Hair follicular keratinocyte (primary cell): ENCODE measurements at places on chromosomes 3 and 15. TPM values are rescaled to one million over a fixed set of nuclear protein-coding genes. Genes with fewer than 3 reads are reported as not detected.

The TGM4 gene
- total RNA-seq = 0.08 and 0.16 TPM in 2 replicates

The MESP2 gene
- total RNA-seq = 1.4 and 1.7 TPM in 2 replicates

The ADGRG7 gene
- not detected in 2 replicates for total RNA-seq

The DPPA2 gene
- total RNA-seq = not detected in 2 replicates

The CHRNB4 gene
- total RNA-seq = not detected in 2 replicates

The ATP11B gene
- total RNA-seq = 42.5 and 49.7 TPM in 2 replicates

The ZCWPW2 gene
- total RNA-seq = 0.23 and 0.42 TPM in 2 replicates

The IL12A gene
- 0.23 and 0.42 TPM in 2 replicates for total RNA-seq

The CKMT1A gene
- 89.3 and 94.9 TPM in 2 replicates for total RNA-seq

The SOX2 gene
- not detected in 2 replicates for total RNA-seq

The GABRB3 gene
- 1.1 and 1.8 TPM in 2 replicates for total RNA-seq

The IQCF5 gene
- not detected in 2 replicates for total RNA-seq

The SLTM gene
- 34.3 and 49.0 TPM in 2 replicates for total RNA-seq

The GATA2 gene
- not detected in 2 replicates for total RNA-seq

The SHC4 gene
- total RNA-seq = 0.04 and 0.31 TPM in 2 replicates

The GOLGA8M gene
- not detected in 2 replicates for total RNA-seq

The OSTN gene
- total RNA-seq = not detected in 2 replicates

The PARP6 gene
- 16.4 and 21.5 TPM in 2 replicates for total RNA-seq

The SELENOT gene
- total RNA-seq = 81.8 and 88.2 TPM in 2 replicates

The KCNAB1 gene
- not detected in 2 replicates for total RNA-seq

The CLDN18 gene
- not detected in 2 replicates for total RNA-seq

The DLL4 gene
- 0.08 TPM in 1 of 2 replicates, not detected in the other for total RNA-seq

The RMDN3 gene
- 13.6 and 18.5 TPM in 2 replicates for total RNA-seq

The CPEB1 gene
- 0.04 TPM in 1 of 2 replicates, not detected in the other for total RNA-seq

The LINGO1 gene
- not detected in 2 replicates for total RNA-seq

The SLC28A1 gene
- not detected in 2 replicates for total RNA-seq

The ATP2B2 gene
- not detected in 2 replicates for total RNA-seq

The CCR9 gene
- not detected in 2 replicates for total RNA-seq

The FOXL2 gene
- 0.38 and 1.2 TPM in 2 replicates for total RNA-seq

The AQP9 gene
- 0.08 TPM in 2 replicates for total RNA-seq

The HDC gene
- not detected in 2 replicates for total RNA-seq

The C3orf62 gene
- 0.70 and 1.0 TPM in 2 replicates for total RNA-seq

The SCG5 gene
- total RNA-seq = 14.8 and 60.0 TPM in 2 replicates

The CCDC9B gene
- 3.9 and 8.0 TPM in 2 replicates for total RNA-seq

The BNC1 gene
- 98.3 and 103 TPM in 2 replicates for total RNA-seq

The SLC12A1 gene
- total RNA-seq = not detected in 2 replicates

The APOD gene
- 0.23 TPM in 1 of 2 replicates, not detected in the other for total RNA-seq

The PDZRN3 gene
- 0.31 and 4.2 TPM in 2 replicates for total RNA-seq

The IGDCC3 gene
- not detected in 2 replicates for total RNA-seq

The CMTM8 gene
- total RNA-seq = 0.87 and 2.5 TPM in 2 replicates

The TERB2 gene
- not detected in 2 replicates for total RNA-seq

The CCR2 gene
- total RNA-seq = not detected in 2 replicates

The PRR20G gene
- not detected in 2 replicates for total RNA-seq

The TMEM158 gene
- 3.0 and 4.3 TPM in 2 replicates for total RNA-seq

The SPTBN5 gene
- total RNA-seq = 0.04 and 0.31 TPM in 2 replicates

The VPS39 gene
- total RNA-seq = 15.2 and 24.7 TPM in 2 replicates

The THRB gene
- total RNA-seq = 0.84 and 3.0 TPM in 2 replicates

The DLEC1 gene
- total RNA-seq = not detected in 2 replicates

The ATP13A5 gene
- not detected in 2 replicates for total RNA-seq

The TUBGCP5 gene
- total RNA-seq = 8.6 and 14.9 TPM in 2 replicates

The NRROS gene
- under 0.01 and 0.04 TPM in 2 replicates for total RNA-seq

The DCLK3 gene
- total RNA-seq = not detected in 2 replicates
